ENCODE measurements at places on chromosomes 2 and 18. TPM values are rescaled to one million over a fixed set of nuclear protein-coding genes. Genes with fewer than 3 reads are reported as not detected.

GRCh38 chr2:150672311-150672710, 184.8 kb upstream of the RND3 start:
- H3K27ac ChIP-seq = no peak overlapping the region
- H3K4me3 ChIP-seq = no peak overlapping the region
- DNase-seq = no peak
- H3K4me1 ChIP-seq = no peaks in the 10 kb centered on the region

- no peaks in the 10 kb centered on the region for H3K27me3 ChIP-seq
- H3K4me1 ChIP-seq = peaks cover 5% of the 10 kb centered on the region
- H3K27ac ChIP-seq = peak overlapping the region; percentile 71
- H3K4me3 ChIP-seq = no peak overlapping the region
- no peaks in the 10 kb centered on the region for H3K36me3 ChIP-seq
These were observed 36.6 kb upstream of the TANK start for GRCh38 chr2:161123531-161124030.

ORMDL1 gene
- 93.5 TPM for polyA plus RNA-seq

QPCT gene
- polyA plus RNA-seq = 0.92 TPM

DNA sequence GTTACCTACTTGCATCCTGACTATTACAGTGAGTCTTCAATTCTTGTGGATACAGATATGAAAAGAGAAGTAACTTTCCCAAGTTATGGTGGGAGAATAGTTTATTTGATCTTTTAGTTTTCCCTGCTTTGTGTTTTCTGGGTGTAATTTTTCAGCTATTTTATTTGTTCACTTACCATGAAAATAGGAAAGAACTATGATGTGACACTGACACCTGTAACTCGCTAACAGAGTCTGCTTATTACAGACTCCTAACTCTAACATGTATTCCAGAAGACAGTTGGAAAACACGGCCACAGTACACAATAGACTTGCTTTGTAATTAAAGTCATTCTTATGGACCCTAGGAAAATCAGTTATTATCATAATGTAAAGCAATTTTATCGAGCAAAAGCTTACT, 323.2 kb downstream of the LRRTM1 start:
- H3K27ac ChIP-seq = no peak overlapping the region
- H3K4me3 ChIP-seq = no peak overlapping the region
- no peak for DNase-seq
- H3K36me3 ChIP-seq = no peaks in the 10 kb centered on the region
- H3K27me3 ChIP-seq = no peaks in the 10 kb centered on the region

LHCGR gene
- polyA plus RNA-seq = not detected

DNA sequence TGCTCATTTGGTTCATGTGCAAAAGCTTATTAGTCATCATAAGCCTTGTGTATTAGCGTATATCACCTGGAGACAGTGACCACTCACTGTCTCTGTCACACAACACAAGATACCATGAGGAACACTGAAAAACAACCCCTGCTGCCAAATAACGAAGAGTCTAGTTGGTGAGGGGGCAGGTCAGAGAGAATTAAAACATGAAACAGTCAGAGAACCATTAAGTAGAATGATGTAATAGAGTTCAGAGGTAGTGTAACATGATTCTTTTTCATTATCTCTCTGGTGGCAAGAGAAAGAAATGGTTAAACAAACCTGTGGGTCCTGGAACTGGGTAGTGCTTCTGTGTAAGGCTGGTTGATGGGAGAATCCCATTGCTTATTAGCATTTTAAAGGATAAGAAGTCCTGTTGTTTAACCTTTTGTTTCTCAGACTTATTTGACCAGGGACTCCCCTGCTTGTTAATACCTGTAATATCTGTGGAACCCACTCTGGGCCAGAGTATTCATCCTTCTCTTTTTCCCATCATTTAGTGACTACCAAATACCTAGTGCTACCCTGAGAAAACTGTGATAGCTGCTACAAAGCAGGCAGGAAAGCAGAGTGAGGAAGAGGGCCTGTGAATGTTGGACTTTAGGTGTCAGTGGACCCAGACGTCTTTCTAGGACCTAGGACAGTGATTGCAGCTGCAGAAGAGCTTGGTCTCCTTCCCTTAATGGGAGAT, 38.0 kb downstream of the PTRHD1 start:
- no peak overlapping the region for H3K4me3 ChIP-seq
- no peak overlapping the region for H3K27ac ChIP-seq
- H3K27me3 ChIP-seq = no peaks in the 10 kb centered on the region

DNA sequence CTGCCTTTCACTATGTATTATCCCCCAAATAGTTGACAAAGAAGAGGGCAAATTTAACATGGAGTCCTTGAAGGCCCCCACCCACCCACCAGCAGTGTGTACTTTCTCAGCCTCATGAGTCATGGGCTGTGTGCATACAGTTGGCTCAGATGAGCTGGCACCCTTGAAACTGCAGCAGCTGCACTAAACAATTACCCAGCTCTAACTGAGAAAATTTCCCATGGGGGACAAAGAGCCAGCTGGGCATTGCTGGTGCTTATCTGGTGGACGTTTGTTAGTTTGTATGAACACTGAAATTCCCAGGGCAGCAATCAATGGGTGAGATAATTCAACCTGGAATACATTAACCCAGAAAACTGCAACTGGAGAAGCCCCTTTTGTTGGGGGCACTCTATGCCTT, 131.7 kb downstream of the GCA start:
- no peak overlapping the region for H3K27ac ChIP-seq
- H3K4me1 ChIP-seq = no peaks in the 10 kb centered on the region
- H3K27me3 ChIP-seq = no peaks in the 10 kb centered on the region
- no peak for DNase-seq

GRCh38 chr2:225124311-225125017, 82.2 kb upstream of the DOCK10 start:
- peaks cover 19% of the 10 kb centered on the region for H3K27me3 ChIP-seq
- no peak for DNase-seq
- H3K27ac ChIP-seq = no peak overlapping the region

CASP10 gene
- 6.3 TPM for polyA plus RNA-seq

SCTR gene
- not detected for polyA plus RNA-seq

CHRNG gene
- not detected for polyA plus RNA-seq

- no peaks in the 10 kb centered on the region for H3K36me3 ChIP-seq
- H3K27me3 ChIP-seq = no peaks in the 10 kb centered on the region
- no peak overlapping the region for H3K4me3 ChIP-seq
- no peak for DNase-seq
These were observed 321.9 kb upstream of the GALNT5 start for GRCh38 chr2:156935616-156936015.
